Activated CD8-positive, alpha-beta memory T cell treated with anti-CD3 and anti-CD28 coated beads, Interleukin-2, amount 10 ng/mL, durations not matched to agents 7 days and 5 days (primary cell): ENCODE measurements at places on chromosomes 2 and 18. TPM values are rescaled to one million over a fixed set of nuclear protein-coding genes. Genes with fewer than 3 reads are reported as not detected.

The SERPINB4 gene
- not detected for total RNA-seq

The IL1R1 gene
- total RNA-seq, result 0.40 TPM

The ACTR2 gene
- total RNA-seq, result 367 TPM

The SATB2 gene
- 0.09 TPM for total RNA-seq

The LYPD6B gene
- total RNA-seq, result not detected

The ZNF532 gene
- total RNA-seq, result 3.5 TPM

The LIPT1 gene
- total RNA-seq, result 7.2 TPM

The CKAP2L gene
- 62.2 TPM for total RNA-seq

The SLC40A1 gene
- total RNA-seq, result 0.47 TPM

The CIB4 gene
- not detected for total RNA-seq

The NABP1 gene
- 49.2 TPM for total RNA-seq

DNA sequence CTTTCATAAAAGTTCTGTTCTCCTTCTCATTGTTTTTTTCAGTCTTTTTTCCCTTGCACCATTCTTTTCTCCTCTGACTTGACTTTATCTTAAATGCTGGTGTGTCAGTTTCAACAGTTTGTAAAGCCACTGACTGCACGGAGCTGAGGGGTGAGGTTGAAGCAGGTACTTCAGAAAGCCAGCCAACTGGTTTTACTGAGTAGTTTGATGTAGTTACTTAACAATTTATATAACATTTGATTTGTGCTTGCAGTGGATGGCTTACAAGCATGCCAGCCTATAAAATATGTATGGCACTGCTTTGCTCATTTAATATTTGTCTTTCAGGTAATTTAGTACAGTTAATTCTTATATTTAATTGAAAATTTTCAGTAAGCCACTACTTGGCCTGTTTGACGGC is 55.4 kb downstream of the FAM171B start:
- H3K4me3 ChIP-seq, result no peak overlapping the region
- no peaks in the 10 kb centered on the region for H3K4me1 ChIP-seq
- H3K36me3 ChIP-seq, result no peaks in the 10 kb centered on the region
- no peaks in the 10 kb centered on the region for H3K27me3 ChIP-seq

DNA sequence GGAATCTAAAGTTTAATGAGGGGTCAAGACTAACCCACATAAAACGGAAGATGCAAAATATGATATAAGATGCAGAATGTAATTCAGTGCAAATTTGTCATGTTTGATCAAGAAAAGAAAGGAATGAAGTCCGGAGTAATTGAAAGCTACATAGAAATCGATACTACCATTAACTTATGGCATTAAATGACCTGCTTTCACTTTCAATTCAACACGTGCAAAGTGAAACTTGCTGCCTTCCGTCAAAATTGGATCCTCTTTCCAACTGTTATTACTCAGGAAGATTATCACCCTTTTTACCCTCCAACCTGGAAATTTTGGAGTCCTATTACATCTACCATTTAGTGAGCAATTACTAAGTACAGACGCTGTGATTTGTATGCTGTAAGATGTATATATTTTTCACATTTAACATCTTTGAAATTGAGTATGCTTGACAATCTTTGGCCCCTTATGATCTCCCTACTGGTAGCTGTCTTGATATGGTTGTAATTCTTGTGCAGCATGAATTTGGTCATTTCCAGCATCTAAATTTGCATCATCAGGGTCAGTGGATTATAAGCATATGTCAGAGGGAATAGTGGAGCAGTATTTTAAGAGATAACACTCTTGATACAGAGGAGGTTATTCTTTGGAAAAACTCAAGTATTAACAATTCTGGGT is 18.6 kb downstream of the UNC80 start:
- no peaks in the 10 kb centered on the region for H3K27me3 ChIP-seq
- H3K4me3 ChIP-seq, result peak overlapping the region; percentile 54
- no peak for DNase-seq
- peak overlapping the region; percentile 13 for H3K27ac ChIP-seq
- no peaks in the 10 kb centered on the region for H3K36me3 ChIP-seq
- peaks cover 11% of the 10 kb centered on the region for H3K4me1 ChIP-seq

- no peaks in the 10 kb centered on the region for H3K4me1 ChIP-seq
- DNase-seq, result no peak
- no peak overlapping the region for H3K27ac ChIP-seq
- H3K36me3 ChIP-seq, result no peaks in the 10 kb centered on the region
- no peak overlapping the region for H3K4me3 ChIP-seq
Measured at GRCh38 chr2:41399437-41400087, 648.3 kb upstream of the PKDCC start.

DNA sequence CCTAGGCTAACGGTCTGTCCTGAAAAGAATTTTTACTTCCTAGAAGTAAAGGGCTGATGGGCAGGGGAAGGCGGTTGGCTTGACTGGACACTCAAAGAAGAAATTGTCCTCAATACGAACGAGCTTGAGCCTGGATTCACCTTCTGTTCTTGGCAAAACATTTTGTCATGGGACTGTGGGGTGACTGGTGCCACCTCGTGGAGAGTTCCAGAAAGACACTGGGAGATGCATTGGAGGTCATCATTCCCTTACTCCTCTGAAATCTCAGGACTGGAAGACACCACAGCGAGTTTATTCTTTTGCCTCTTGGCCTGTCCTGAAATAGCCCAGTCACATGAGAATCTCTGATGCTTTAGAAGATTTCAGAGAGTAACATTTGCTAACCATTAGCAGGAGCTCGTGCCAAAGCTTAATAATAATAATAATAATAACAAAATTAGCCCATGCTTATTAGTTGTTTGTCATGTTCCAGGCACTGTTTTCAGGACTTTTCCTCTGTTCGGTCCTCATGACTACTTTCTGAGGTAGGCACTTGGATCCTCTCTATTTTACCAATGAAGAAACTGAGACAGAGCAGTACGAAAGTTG is 44.5 kb downstream of the TMEM182 start:
- peaks cover 12% of the 10 kb centered on the region for H3K4me1 ChIP-seq
- DNase-seq, result peak; percentile 50
- H3K27me3 ChIP-seq, result no peaks in the 10 kb centered on the region

GRCh38 chr18:9933865-9934264 is 20.0 kb downstream of the VAPA start:
- H3K27ac ChIP-seq, result no peak overlapping the region
- H3K36me3 ChIP-seq, result peaks cover 31% of the 10 kb centered on the region
- H3K4me3 ChIP-seq, result no peak overlapping the region
- H3K4me1 ChIP-seq, result peaks cover 11% of the 10 kb centered on the region

DNA sequence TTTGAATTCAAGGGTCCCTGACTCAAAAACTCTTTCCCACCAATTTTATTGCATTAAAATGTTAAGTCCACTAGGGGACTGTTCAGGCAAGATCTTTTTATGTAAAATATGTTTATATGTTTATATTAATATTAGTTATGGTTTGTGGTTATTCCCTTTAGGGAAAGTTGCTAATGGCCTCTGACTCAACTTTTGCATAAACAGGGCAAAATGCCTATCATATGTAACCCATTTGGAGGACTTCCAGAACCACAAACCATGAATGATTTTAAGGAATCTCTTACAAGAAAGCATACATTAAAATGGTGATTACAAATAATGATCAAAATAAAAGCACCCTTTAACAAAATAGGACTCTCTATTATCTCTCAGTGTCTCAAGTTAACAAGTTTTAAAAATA is 1484.5 kb upstream of the ZEB2 start:
- H3K27me3 ChIP-seq, result no peaks in the 10 kb centered on the region
- DNase-seq, result no peak
- H3K4me1 ChIP-seq, result no peaks in the 10 kb centered on the region
- no peak overlapping the region for H3K4me3 ChIP-seq
- no peaks in the 10 kb centered on the region for H3K36me3 ChIP-seq

- H3K4me1 ChIP-seq, result no peaks in the 10 kb centered on the region
- H3K27ac ChIP-seq, result no peak overlapping the region
- H3K36me3 ChIP-seq, result no peaks in the 10 kb centered on the region
Measured at GRCh38 chr2:61125798-61126197, 36.2 kb upstream of the C2orf74 start.

DNA sequence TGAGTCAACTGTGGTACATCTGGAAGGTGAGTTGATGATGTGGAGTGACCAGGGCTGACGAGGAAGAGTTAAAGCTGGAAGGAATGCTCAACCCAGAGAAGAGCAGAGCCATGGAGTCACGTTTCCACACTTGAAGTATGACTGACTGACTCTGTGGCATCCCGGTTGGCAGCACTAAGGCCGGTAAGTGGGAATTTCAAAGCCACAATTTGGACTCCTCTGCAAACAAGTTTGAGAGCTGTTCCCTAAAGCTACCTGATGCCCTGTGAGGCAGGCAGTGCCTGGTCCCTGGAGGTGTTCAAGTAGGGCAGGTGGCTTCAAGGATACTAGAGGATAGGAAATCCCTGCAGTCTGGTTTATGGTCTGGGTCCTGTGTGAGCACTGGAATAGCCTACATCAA is 69.3 kb upstream of the ITGB6 start:
- peaks cover 21% of the 10 kb centered on the region for H3K36me3 ChIP-seq
- peak overlapping the region; percentile 69 for H3K4me3 ChIP-seq
- peaks cover 37% of the 10 kb centered on the region for H3K4me1 ChIP-seq

- no peak overlapping the region for H3K4me3 ChIP-seq
- H3K36me3 ChIP-seq, result peaks cover 9% of the 10 kb centered on the region
- no peaks in the 10 kb centered on the region for H3K27me3 ChIP-seq
- peaks cover 17% of the 10 kb centered on the region for H3K4me1 ChIP-seq
Measured at GRCh38 chr2:241931976-241932898, 62.7 kb downstream of the RTP5 start.

DNA sequence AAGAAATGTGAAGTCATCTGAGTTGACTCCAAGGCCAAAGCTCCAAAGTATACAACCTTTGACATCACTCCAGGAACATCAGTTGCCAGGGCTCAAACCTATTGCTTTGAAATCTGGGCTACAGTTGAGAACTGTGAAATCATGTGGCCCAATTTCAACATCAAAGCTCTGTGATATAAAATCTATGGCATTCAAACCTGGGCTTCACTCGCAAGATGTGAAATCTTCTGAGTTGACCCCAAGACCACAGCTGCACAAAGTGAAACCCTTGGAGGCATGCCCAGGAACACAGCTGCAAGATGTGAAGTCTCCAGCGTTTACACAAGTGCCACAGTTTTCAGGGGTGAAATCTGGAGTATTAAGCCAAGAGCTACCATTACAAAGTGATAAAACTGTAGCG is 9.4 kb upstream of the ZNF512 start:
- H3K36me3 ChIP-seq, result no peaks in the 10 kb centered on the region
- DNase-seq, result no peak
- no peak overlapping the region for H3K4me3 ChIP-seq
- no peak overlapping the region for H3K27ac ChIP-seq
- peaks cover 62% of the 10 kb centered on the region for H3K27me3 ChIP-seq

GRCh38 chr2:71822463-71822862 is 325.2 kb downstream of the CYP26B1 start:
- no peak overlapping the region for H3K27ac ChIP-seq
- no peaks in the 10 kb centered on the region for H3K36me3 ChIP-seq
- no peak for DNase-seq
- H3K4me3 ChIP-seq, result no peak overlapping the region
- H3K4me1 ChIP-seq, result no peaks in the 10 kb centered on the region

- no peaks in the 10 kb centered on the region for H3K36me3 ChIP-seq
- H3K4me1 ChIP-seq, result no peaks in the 10 kb centered on the region
- DNase-seq, result no peak
- peaks cover 28% of the 10 kb centered on the region for H3K27me3 ChIP-seq
- no peak overlapping the region for H3K4me3 ChIP-seq
Measured at GRCh38 chr2:65501074-65501473, 68.7 kb upstream of the SPRED2 start.

GRCh38 chr2:117812443-117812842 is 2.0 kb upstream of the DDX18 start:
- peaks cover 8% of the 10 kb centered on the region for H3K36me3 ChIP-seq
- H3K4me1 ChIP-seq, result peaks cover 26% of the 10 kb centered on the region
- no peak overlapping the region for H3K4me3 ChIP-seq
- H3K27ac ChIP-seq, result no peak overlapping the region

DNA sequence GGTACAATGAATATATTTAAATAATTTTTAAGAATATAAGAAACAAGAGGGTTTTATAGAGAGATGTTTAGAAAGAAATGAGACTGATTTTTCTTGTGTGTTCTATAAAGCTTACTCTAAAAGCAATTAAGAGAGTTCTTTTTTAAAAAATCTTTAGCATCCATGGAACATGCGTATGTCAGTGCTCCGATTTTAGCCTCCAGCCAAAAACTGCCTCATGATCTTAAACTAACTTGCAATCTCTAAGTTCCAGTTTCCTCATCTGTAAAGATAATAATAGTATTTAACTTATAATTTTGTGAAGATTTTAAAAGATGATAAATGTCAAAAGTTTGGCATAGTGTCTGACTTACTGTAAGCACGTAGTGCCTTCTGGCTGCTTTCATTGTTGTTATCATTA is 448.7 kb downstream of the EPHA4 start:
- DNase-seq, result no peak
- H3K27me3 ChIP-seq, result no peaks in the 10 kb centered on the region
- no peak overlapping the region for H3K27ac ChIP-seq
- no peak overlapping the region for H3K4me3 ChIP-seq

- H3K27me3 ChIP-seq, result peaks cover 57% of the 10 kb centered on the region
- no peak for DNase-seq
- H3K36me3 ChIP-seq, result peaks cover 5% of the 10 kb centered on the region
Measured at GRCh38 chr2:130957915-130958314, 121.2 kb downstream of the ARHGEF4 start.

GRCh38 chr2:122480501-122481243 is 725.2 kb downstream of the TSN start:
- H3K36me3 ChIP-seq, result no peaks in the 10 kb centered on the region
- DNase-seq, result no peak
- no peaks in the 10 kb centered on the region for H3K27me3 ChIP-seq
- H3K4me1 ChIP-seq, result no peaks in the 10 kb centered on the region

GRCh38 chr2:129404000-129404685 is 575.3 kb upstream of the RAB6C start:
- H3K27me3 ChIP-seq, result no peaks in the 10 kb centered on the region
- no peaks in the 10 kb centered on the region for H3K36me3 ChIP-seq
- H3K4me3 ChIP-seq, result no peak overlapping the region
- DNase-seq, result no peak
- no peaks in the 10 kb centered on the region for H3K4me1 ChIP-seq

- H3K4me3 ChIP-seq, result no peak overlapping the region
- H3K27me3 ChIP-seq, result no peaks in the 10 kb centered on the region
- H3K4me1 ChIP-seq, result no peaks in the 10 kb centered on the region
- DNase-seq, result no peak
- no peaks in the 10 kb centered on the region for H3K36me3 ChIP-seq
Measured at GRCh38 chr18:61394983-61395382, 61.8 kb downstream of the CDH20 start.
